GM12892 (cell line): ENCODE measurements at places on chromosomes 6 and 20.

DNA sequence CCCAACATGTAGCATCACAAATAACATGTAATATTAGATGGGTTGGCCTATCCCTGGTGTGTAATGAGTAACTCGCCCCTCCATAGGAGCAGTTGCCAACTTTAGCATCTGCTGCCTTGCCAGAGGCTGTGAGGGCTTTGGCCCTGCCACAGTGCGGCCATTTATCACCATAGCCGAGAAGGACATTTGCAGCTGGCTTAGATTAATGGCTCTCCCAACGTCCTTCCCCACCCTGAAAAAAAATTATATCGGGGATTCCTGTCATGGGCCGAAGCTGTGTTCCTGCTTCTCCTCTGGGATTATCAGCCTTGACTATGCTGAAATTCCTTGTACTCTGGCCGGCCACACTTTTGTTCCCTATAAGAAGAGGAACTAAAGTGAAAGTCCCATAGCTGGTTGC, 7.6 kb upstream of the ADIG start:
- no peak for DNase-seq

- DNase-seq, result no peak
Observed at GRCh38 chr6:149249370-149250357, 67.8 kb upstream of the TAB2 start.

GRCh38 chr20:12638633-12639312, 370.0 kb upstream of the SPTLC3 start:
- DNase-seq, result no peak

- peak; percentile 8 for DNase-seq
Observed at GRCh38 chr6:137341681-137342195, 122.6 kb upstream of the IFNGR1 start.

- DNase-seq, result no peak
Observed at GRCh38 chr6:101758368-101758767, 364.9 kb downstream of the GRIK2 start.

- no peak for DNase-seq
Observed at GRCh38 chr6:53691667-53692133, 26.1 kb upstream of the KLHL31 start.

GRCh38 chr6:71040043-71040442, 83.2 kb upstream of the B3GAT2 start:
- no peak for DNase-seq

DNA sequence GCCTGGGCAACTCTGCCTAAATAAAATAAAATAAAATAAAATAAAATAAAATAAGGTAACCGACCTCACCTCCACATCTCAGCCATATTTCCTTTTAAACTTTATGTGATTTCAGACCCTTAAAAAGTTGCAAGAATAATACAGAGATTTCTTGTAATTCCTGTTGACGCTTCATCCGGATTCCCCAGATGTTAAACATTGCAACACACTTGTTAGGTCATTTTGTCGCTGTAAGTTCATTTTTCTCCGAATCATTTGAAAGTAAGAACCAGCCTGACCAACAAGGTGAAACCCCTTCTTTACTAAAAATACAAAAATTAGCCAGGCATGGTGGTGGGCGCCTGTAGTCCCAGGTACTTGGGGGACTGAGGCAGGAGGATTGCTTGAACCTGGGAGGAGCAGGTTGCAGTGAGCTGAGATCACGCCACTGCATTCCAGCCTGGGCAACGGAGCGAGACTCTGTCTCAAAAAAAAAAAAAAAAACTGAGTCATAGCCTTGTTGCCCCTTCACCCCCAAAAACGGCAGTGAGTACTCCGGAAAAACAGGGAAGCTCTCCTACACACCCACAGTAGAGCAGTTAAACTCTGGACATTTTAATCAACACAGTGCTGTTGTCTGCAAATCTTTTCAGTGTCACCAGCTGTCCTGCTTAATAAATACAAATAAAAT, 5.9 kb downstream of the PYGB start:
- no peak for DNase-seq

DNA sequence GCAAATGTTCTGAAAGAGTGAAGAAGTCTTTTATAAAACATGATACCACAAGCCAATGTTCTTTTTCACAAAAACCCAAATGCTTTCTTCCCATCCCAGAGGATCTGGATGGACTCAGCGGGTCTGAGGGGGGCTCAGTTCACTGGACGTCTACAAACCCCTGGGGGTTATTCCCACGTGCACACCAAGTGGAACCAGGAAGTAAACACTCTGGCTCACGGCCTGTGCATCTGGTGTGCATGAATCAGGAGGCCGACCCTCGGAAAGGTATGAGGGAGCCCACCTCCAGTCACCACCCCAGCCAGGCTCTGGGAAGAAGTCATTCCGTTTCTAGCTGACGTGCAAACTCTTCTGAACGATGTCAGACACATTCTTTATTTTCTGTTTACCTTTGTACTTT, 252.2 kb downstream of the DLL1 start:
- no peak for DNase-seq

- DNase-seq, result no peak
Observed at GRCh38 chr6:82870582-82871172, 195.0 kb downstream of the UBE3D start.

GRCh38 chr20:805713-806112, 27.8 kb upstream of the FAM110A start:
- no peak for DNase-seq

- DNase-seq, result no peak
Observed at GRCh38 chr6:154986787-154987235, 8.3 kb upstream of the TIAM2 start.

GRCh38 chr6:19519941-19520340, 317.2 kb upstream of the ID4 start:
- DNase-seq, result no peak

DNA sequence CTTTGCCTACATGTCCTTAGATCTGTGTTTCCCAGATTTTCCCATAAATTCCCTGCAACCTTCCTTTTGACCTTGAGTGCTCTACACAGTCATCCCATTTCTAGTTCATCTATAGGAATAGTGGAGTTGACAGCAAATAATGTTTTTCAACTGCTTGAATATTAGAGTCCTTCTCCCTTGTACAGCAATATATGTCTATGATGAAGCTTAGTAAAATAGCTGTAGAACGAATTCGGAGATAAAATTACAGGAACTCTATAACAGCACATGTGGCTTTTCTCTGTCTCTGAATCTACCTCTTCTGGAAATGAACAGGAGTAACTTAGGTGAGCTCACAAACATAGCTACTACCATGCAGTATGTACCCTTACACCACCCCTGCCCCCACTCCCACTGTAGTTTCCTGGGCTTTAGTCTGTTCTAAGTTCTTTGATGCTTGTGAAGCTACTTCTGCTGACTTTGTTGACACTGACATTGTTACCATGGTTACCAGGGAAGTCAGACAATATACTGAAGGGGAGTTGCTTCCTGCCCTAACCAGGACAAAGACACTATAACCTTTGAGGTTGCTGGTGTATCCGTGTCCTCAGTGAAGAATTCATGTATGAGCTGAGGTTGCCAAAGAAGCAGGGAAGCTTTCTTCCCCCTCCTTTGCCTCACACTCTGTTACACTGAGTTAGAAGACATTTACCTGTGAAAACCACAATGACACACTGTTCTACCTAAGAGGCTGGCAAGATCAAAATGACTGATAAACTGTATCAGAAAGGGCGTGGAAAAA, 35.8 kb upstream of the SHLD1 start:
- DNase-seq, result no peak

DNA sequence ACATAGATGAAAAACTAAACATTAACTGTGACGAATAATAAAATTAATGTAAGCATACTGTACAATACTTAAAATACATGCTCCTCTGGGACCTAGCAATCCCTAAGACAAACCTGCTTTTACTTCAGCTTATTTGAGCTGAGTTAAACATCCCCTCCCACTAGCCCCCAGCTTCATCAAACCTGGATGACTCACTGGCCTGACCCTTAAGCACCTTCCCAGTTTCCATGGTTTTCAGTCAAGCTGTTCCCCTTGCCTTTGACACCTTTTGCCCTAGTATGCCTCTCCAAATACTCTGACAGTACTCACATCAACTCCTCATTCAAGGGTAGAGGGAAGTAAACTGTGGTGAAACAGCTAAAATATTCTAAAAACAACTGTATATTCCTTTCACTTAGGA, 4.2 kb downstream of the ELOVL4 start:
- no peak for DNase-seq

- no peak for DNase-seq
Observed at GRCh38 chr6:13024616-13025015, 303.7 kb downstream of the TBC1D7 start.

DNA sequence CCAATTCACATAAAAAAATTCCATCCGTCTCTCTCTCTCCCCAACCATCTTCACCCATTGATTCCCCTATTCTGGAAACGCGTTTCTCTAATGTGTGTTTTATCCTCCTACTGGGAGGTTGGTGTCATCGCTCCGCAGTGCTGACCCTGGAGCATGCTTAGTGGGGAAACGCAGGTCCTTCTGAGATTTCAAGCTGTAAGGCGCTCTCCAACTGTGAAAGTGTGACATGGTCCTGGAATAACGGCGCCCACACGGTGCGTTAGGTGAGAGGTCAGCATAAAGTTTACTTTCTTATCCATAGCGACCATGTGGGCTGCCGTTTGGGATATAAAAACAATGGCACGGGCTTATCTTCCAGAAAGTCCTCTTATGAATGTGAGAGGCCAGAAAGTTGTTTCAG, 123.9 kb downstream of the WDR27 start:
- DNase-seq, result no peak

DNA sequence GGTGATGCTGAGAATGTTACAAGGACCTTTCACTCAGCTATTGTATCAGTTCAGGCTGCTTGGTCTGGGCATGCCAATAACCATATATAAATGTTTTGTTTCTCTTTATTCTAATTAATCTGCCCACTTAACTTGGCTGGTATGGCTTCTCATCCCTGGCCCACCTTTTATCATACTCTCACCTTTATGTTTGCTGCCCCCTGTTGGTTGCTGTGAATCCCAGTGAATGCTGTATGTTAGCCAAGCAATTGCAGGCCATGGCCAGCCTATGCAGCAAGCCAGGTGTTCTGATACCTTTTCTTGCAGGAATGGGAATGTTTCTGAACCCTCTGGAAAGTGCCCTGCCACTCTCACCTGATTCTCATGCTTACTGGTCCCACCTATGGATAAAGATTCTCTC, 54.6 kb downstream of the PCSK2 start:
- no peak for DNase-seq

- DNase-seq, result no peak
Observed at GRCh38 chr6:136123468-136123867, 126.6 kb downstream of the MTFR2 start.
